ENCODE measurements at places on chromosomes 2 and 18.
A peak's percentile ranks its signal among the peaks of the same experiment; 100 is the strongest.

GRCh38 chr2:68812251-68812650 is 58.9 kb downstream of the BMP10 start:
- DNase-seq: no peak

DNA sequence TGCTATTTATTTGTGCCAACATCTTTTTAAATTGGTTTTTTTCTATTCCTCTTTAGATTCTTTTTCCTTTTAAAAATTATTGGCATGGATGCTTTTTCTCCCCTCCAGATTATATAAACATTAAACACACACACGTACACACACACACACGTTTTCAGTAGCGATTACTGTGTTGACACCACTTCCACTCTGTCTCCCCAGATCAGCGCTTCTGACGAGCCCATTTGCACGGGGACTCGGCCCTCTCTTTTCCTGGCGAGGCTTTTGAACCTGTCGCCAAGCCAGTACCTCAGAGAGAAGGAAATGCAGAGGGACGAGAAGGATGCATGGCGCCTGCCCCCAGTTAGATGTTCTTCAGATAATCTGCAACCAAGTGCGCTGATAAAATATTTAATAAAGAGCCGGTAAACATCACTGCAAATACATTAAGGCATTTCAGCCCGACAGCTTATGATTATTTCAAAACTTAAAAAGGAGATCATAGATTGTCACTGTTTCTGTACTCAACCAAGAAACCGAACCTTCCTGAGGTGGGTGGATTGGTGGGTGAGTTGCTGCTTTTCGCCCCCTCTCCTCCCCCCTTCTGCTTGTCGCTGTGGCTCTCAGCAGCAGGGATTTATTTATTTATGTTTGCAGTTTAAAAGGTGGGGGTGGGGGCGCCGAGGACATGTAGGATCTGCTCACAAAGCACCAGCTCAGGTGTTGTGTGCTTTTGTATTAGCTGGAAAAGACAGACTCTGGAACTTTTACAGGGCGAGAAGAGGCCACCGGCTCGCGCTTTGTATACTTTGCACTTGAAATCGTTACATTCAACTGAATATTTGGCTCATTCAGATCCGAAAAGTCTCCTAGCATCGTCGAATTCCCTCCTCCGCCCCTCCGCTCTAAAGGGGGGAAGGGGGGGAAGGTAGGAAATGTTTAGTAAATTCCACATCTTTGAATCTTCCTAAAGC is 787 bp upstream of the TBR1 start:
- DNase-seq: no peak

DNA sequence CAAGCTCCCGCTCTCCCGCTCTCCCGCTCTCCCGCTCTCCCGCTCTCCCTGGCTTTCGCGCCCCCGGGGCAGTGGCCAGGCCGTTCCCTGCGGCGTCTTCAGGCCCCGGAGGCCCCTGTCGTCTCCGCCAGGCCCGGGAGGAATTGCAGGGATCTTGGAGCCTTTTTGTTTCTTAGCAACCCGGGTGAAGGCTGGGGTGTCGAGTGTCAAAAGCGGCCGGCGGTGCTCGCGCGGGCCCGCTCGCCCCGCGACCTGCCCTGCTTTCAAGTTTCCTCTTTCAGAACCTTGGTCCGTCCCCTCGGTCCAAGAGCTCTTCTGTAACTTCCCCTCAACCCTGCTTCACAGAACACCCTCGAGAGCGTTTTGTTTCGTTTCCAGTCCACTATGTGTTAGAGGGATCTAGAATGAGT is 1.4 kb downstream of the RNF138 start:
- peak; percentile 32 for DNase-seq

DNA sequence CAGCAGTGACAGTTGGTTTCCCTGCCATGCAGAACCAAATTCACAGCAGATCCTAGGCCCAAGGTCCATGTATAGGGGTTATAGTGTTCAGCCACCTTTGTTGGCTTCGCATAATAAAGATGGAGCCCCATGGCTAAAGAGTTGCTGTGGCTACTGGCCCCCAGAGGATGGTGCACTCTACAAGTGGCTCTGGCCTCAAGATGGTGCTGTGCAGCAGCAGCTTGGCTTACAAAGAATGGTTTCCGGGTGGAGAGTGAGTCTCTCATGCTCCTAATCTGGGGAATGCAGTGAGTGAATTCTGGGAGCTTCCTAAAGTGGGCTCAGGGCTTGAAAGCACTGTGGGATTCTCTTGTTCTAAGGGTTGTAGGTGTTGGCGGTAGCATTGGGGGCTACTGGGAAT is 1199.7 kb downstream of the CNTNAP5 start:
- DNase-seq: no peak

- DNase-seq: no peak
Observed at GRCh38 chr2:133953524-133953923, 300.3 kb upstream of the MGAT5 start.

DNA sequence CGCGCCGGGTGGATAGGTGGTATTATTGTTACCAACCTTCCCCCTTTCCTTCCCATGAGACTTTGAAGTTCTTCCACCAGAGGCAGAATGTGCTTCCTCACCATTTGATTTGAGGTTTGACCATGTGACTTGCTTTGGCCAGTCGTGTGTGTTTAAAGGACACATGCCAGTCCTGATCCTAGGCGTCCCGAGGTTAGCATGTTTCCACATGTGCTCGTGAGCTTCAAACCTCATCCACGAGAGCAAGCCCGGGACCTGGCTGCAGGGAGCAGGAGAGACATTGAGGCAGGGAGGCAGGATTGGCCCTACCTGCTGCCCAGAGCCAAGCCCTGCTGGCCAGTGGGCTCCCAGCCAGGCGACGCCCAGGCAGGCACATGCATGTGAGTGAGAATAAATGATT is 27.4 kb upstream of the EDAR start:
- no peak for DNase-seq

DNA sequence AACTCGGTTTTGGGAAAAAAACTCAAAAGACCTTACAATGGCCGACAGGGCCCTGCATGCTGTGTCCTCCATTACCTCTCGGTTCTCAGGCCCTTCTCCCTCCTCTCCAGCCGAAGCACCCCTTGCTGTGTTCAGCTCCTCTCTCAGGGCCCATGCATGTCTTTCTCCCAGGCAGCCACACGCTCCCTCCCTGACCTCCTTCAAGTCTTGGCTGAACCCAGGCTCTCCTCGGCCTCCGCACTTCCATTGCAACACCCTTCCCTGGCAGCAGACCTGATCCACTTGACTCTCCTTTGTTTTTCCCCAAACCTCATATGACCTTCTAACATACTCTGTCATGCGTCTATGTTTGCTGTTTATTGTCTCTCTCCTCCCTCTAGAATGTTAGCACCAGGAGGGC is 114.0 kb downstream of the CYP26B1 start:
- no peak for DNase-seq

DNA sequence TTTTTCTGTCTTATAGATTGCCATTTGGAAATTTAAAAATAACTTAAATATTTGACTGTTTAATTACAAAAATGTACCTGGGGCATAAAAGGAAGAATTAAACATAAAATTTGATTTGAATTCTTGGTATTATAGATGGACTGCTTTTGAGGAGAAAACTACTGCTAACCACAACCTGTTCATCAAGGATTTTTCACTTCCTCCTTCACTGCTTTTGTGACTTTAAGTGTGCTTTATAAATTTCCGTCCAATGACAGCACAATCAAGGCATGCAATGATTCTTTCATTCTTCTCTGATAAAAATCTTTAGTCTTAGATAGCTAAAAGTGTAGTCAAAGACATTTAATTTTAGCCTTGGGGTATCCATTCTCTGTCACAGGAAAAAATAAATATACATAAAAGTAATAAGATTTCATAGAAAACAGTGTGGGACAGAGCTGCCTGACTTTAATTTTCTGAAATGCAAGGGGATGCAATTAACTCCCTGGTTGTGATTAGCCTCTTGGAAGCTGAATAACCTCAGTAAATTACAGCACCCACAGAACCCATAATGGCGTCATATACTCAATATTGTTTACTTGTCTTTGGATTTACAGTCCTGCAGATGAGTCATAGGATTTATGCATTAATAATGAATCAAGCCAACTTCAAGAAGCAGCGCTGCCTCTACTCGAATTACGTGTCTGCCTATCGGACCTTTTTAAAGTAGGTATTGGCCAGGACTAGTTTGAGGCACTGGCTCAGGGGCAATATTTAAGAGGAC is 587.9 kb downstream of the NRXN1 start:
- DNase-seq: no peak

- peak; percentile 53 for DNase-seq
Observed at GRCh38 chr2:221529943-221530652, 42.0 kb downstream of the EPHA4 start.

DNA sequence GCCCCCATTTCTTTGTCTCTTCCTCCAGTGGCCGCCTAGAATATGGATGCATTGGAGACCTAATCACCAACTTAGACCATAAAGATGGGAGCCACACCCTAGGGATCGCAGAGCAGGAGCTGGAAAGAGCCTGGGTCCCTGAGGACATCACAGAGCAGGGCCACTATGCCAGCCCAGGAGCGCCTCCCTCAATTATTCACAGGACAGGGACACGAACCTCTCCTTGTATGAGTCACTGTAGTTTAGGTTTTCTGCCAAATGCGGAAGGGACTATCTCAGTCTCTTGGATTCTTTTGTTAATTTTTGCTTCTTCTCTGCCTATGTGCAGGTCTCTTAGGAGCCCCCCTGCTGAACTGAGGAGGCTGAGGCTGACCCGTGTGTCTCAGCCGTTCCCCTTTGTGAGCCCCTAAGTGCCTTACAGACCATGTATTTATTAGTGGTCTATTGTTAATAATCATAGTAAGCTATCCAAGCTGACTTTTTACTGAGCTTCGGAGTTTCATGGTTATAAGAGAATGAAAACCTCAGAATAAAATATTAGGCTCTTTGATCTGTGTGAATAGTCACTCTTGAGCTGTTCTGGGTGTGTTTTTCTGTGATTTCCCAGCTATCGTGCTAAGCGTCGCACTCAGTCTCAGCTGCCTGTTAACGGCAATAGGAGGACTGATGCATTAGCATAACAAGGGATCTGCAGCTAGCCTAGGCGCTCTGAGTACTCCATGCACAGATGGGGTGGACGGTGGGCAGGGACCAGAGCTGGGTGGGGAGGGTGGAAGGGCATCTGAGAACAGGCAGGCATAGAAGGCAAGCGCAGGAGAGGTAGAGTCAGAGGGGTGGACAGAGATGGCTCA is 12.7 kb upstream of the PTPN4 start:
- peak; percentile 10 for DNase-seq

DNA sequence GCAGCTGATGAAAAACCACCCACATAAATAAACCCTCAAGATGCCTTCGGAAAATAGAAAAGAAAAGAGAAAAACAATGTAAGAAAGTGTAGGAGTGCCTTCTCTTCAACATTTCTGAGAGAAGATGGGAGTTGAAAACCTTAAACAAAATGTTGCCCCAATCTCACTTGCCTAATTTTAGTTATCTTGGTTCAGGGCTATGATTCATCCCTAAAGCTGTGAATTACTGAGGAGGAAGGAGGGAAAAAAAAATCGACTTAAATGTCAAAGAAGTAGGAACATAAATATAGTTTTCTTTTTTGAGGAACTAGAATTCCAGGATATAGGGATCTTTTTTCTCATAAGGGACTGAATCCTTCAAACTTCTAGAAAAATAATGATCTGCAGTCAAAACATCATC is 360.3 kb downstream of the TGIF1 start:
- DNase-seq: no peak

DNA sequence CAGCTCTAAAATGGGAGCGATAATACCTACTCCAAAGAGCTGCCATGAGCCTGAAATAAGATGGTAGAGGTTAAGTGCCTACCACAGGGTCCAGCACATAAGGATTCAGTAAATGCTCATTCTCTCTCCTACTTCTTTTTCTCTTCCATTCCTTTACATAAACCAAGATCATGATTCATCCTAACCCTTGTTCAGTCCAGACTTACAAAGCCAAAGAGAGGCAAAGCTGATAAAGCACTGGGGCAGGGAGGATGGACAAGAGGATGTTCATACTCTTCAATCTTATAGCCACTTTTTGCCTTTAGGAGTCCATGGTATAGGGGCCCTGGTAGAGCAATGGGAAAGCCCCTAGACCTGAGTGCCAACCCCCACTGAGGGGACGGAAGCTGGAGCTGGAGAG is 75.6 kb upstream of the PKDCC start:
- DNase-seq: no peak

GRCh38 chr18:46155641-46156051 is 51.5 kb downstream of the HAUS1 start:
- DNase-seq: peak; percentile 26

GRCh38 chr2:241218131-241219029 is 29.9 kb downstream of the ANO7 start:
- peak; percentile 35 for DNase-seq

DNA sequence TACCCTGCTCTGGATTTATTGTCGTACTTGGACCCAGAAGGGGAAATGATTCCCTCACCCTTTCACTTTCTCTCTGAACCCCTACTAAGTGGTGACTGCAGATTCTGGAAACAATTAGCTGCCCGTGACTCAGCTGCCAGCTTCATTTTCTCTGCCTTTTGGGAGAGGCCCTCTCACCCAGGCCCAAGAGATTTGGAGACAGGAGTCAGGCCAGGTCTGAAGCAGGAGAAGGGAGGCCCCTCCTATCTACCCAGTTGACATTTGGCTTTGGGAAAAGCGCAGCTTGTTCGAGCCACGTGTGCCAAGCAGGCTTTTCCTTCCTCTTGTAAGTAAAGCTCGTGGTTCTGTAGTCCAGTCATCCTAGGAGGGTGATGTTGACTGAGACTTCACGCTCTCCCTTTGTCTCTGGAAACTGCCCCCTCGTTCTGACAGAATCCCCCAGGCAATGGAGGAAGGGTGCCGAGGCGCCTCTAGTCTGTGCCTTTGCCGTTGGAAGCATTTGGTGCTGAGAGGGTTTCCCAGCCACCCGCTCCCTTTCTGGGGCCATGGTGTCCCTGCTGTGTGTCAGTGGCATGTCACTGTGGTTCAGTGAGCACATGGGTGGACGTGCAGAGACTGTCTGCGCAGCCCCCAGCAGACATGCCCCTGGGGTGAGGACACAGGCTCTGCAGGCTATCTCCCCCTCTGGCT is 8.6 kb downstream of the OXER1 start:
- no peak for DNase-seq

DNA sequence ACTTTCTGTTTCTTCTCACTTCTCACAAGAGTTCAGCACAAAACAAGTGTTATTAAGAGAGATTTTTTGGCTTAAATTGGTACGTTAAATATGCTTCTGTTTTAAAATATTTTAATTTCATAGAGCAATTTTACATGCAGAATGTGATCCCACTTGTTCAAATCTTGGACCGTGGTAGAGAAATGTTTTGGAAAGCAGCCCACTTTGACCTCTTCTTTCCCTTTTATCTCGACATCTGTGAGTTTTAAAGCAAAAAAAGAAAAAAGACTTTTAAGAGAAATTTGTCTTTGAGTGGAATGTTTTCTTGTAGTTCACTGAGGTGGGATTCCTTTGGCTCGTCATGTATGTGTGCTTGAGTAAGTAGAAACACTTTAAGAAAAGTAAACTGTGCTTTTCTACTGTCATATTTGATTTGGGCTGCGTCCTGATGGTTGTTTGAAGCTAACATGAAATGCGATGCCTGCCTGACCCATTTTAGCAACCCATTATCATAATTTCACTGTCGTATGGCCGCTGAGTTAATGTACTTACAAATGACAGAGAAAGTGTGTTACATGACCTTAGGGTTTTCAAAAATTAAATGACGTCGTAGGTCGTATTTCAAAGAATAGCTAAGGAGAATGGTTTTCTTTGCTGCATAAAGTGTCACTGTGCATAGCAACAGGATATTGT is 54.5 kb downstream of the TSHZ1 start:
- DNase-seq: no peak
